ENCODE measurements at places on chromosomes 1 and 21. TPM values are rescaled to one million over a fixed set of nuclear protein-coding genes. Genes with fewer than 3 reads are reported as not detected.

- DNase-seq = peak; percentile 67
Observed at GRCh38 chr1:240111558-240111957, 19.9 kb downstream of the FMN2 start.

GRCh38 chr1:91622616-91623015 lies 122.0 kb downstream of the CDC7 start:
- DNase-seq = peak; percentile 67

- no peak for DNase-seq
Observed at GRCh38 chr1:32247452-32247851, 430 bp downstream of the FAM167B start.

DNA sequence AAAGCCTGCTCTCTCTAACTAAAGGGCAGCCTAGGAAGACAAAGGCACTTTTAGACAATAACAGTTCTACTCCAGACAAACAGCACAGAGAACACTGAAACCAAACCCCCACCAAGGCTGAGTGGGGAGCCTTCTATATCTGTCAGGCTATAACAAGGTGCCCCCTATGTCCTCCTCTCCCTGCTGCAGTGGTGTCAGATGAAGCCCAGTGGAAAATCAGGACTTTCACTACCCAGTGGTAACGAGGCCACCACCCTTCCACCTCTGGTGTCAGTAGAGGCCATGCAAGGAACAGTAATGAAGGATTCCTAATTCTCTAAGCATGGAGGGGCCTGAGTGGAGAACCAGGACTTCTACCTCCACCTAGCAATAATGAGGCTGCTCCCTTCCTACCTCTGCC lies 83.7 kb downstream of the ZSWIM5 start:
- no peak for DNase-seq

GRCh38 chr1:14160781-14161180 lies 437.7 kb upstream of the KAZN start:
- no peak for DNase-seq

GRCh38 chr1:156795374-156795733 lies 21.3 kb downstream of the SH2D2A start:
- no peak for DNase-seq

- DNase-seq = peak; percentile 92
Observed at GRCh38 chr1:6359216-6360116, 34.1 kb downstream of the ACOT7 start.

DNA sequence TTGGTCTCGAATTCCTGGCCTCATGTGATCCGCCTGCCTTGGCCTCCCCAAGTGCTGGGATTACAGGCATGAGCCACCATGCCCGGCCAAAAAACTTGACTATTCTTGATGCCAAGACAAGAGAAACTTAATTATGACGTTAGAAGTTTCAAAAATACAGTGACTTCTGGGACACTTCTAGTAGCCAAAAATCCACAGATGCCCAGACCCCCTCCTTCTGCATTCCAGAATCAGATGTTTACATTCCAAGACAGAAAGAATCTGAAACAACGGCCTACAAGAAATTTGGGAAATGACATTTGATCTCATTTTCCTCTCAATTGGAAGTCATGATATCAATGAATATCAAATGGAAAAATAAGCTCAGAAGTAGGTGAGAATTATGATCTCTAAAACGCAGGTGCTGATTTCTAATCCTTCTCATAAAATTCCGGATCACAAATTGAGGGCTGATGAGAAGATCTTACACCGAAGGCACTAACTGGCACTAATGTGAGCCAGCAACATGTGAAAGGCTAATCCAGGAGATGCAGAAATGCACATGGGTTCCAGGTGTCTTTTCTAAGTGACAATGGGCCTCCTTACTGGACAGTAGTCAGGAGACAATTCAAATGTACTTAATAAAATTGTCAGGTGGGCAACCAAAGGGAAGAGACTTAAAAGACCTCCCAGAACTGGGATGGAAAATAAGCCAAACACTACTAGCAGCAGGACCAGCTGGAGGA lies 5.5 kb downstream of the RAB29 start:
- DNase-seq = no peak

DNA sequence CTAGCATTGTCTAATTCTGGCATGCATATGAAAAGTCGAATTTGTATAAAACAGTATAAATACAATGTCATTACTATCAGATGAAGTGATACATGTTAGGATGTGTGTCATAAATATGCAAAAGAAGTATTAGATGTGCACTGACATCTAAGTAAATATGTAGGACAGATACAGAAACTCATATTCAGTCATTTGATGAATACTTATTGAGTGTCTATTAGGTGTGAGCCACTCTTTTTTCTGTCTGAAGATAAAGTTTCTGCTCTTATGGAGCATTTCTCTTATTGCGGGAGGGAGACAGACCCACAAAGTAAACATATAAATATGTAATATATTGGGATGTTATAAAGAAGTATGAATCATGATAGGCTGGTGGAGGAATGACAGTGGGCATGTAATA lies 426.6 kb upstream of the B3GALT2 start:
- DNase-seq = no peak

DNA sequence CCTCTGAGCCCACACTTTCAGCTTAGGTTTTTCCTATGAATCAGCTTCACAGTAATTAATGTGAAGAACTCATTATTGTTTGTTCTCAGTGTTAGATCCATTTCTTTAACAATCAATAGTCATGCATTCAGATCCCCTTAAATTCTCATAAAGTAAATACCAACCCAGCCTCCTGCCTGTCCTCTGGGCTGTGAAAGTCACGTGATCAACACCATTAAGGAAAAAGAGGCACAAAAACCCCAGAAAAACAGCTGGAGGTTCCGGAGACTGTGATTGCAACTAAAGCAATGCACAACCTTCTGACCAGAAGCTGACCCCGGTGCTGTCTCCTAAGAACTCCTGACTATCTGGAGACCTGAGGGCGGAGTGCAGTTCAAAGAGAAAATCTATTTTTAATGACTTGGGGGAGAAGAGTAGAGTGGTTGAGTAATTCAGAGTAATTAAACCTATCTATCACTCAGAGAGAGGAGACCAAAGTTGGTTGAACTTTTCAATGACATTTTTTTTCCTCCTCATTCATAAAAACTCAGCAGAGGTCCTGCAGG lies 132.5 kb downstream of the PLXNA2 start:
- no peak for DNase-seq

- no peak for DNase-seq
Observed at GRCh38 chr1:164233149-164233548, 325.8 kb upstream of the PBX1 start.

DNA sequence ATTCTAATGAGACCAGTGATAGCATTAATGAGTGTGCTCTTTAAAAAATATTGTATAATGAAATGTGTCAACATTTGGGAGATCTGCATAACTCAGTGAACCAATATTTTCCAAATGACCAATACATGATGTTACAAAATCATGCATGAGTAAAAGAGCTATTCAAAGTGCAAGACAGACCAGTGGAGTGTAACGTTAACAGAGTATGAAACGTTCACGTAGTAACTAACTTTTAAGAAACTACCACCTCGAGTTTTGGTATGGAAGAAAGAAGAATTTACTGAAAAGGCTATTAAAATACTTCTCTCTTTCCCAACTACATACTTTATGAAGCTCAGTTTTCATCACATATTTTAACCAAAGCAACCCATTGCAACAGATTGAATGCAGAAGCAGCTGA lies 9.6 kb upstream of the SLC6A9 start:
- DNase-seq = no peak

The PROX1 gene
- total RNA-seq = 15.4 TPM

The HORMAD1 gene
- 1.7 TPM for total RNA-seq

The GJB4 gene
- total RNA-seq = not detected

The CD1B gene
- not detected for total RNA-seq

The HPCAL4 gene
- 0.06 TPM for total RNA-seq

The FASLG gene
- 0.49 TPM for total RNA-seq

The NBPF4 gene
- not detected for total RNA-seq

All from left colon (tissue), 2 donors.